Left renal pelvis (tissue), 4 donors: ENCODE measurements at places on chromosomes 2 and 18.

GRCh38 chr2:109368798-109369197 is 239.8 kb downstream of the SH3RF3 start:
- DNase-seq = no peak

DNA sequence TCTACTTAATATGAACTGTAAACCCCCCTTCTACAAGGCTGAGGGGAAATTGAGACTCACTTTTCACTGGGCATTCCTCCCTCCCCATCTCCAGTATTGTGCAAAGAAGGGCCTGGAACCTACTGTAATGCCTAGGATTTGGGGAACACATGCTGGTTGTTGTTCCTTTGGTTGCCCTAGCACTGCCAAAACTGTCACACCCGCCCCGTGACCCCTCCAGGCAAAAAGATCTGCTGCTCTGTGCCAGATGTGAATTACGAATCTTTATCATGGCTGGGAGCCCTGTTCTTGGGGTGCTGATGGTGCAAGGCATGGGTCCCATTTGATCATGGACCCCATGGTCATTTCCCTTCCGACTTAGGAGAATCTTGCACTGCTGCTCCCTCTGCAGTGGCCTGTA is 95.4 kb downstream of the CABLES1 start:
- no peak for DNase-seq

- no peak for DNase-seq
Measured at GRCh38 chr18:5466256-5466655, 77.5 kb downstream of the EPB41L3 start.

GRCh38 chr2:44535376-44535775 is 173.6 kb downstream of the CAMKMT start:
- DNase-seq = no peak

- no peak for DNase-seq
Measured at GRCh38 chr2:2294183-2294690, 36.8 kb downstream of the MYT1L start.
